ENCODE measurements at places on chromosomes 5 and 9.

DNA sequence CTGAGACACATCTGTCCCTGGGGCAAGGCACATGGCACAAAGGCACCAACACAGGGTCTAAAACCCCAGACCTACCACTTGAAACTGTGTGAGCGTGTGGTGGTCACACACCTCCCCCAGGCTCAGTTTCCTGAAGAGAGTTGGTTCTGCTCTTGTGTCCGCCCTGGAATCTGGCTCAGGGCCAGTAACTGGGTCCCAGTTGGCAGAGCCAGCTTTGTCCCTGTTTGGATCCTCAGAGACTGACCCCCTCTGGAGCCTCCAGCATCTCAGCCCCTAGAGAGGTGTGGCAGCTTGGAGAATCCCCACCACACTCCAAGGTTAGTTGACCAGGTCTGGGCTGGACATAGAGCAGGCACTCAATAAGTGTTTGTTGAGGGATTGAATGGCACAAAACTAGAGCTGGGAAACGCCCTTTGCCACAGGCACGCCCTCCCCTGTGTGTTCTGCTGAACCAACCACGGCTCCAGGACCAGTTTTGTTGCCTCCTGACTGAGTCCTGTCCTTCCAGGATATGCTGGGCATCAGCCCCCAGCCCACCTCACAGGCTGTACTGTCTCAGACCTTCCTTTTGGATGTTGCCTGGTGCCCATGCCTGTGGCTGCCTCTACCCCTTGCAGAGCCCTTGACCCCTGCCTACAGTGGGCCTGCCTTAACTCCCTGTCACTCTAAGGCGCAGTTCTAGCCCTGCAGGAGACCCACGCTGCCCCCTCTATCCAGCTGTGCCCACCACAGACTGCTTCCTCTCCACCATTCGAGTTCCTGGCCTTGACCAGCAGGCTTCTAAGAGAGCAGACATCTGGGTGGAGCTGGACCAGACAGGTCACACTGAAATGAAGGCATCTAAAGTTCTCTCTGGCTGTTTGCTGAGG is 3.8 kb upstream of the PDLIM4 start:
- H3K27ac ChIP-seq = no peak overlapping the region
- H3K27me3 ChIP-seq = peaks cover 24% of the 10 kb centered on the region
- no peak for DNase-seq
- no peaks in the 10 kb centered on the region for H3K4me1 ChIP-seq

DNA sequence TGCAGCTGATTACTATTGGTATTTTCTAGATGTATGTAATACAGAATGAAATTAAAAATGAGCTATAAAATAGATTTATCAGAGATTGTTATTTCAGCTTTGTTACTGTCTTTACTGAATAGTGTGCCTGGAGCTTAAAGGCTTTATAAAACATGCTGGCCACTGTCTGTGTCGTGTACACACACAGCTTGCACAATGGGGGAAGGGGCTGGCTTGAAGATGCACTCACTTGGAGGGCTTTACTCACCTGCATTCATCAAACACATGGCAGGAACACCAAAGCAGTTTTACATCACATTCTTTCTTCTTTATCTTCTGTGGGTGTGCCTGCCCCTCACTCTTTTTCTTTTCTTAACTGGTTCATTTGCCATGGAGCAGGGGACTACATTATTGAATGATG is 60.9 kb downstream of the TLE4 start:
- H3K4me1 ChIP-seq = peaks cover 27% of the 10 kb centered on the region
- H3K4me3 ChIP-seq = no peak overlapping the region
- no peaks in the 10 kb centered on the region for H3K27me3 ChIP-seq
- no peak overlapping the region for H3K27ac ChIP-seq
- H3K36me3 ChIP-seq = peaks cover 23% of the 10 kb centered on the region

- H3K27ac ChIP-seq = no peak overlapping the region
- no peaks in the 10 kb centered on the region for H3K4me1 ChIP-seq
- no peaks in the 10 kb centered on the region for H3K36me3 ChIP-seq
- peaks cover 8% of the 10 kb centered on the region for H3K27me3 ChIP-seq
- DNase-seq = no peak
- no peak overlapping the region for H3K4me3 ChIP-seq
These were observed 50.1 kb downstream of the DRD1 start for GRCh38 chr5:175393897-175394296.

DNA sequence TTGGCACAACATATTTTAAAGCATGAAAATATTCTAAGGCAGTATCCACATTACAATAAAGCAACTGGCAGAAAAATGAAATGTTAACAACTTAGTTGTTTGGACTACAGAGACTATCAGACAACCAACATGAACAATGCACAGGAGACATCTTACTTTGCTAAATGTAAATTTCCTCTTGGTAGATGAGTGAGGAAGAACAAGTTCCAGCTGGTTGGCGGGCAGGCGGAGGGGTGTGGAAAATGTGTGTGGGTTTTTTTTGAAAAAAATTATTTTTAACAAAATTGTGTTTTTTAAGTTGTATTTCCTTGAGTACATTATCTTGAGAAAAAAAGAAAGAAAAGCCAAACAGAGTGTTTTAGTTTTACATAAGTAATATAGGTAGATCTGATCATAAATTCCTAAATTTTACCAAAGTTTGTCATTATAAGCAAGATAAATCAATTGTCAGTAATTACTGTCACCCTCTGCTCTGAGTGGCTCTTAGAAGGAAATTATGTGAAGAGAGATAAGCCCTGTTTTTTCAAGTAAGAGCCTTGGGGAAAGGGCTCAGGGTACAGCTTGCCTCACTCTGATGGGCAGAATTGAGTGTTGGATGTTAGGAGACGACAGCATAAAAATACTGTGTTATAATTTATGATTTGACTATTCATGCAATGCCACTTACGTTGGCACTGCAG is 42.5 kb downstream of the TMEM167A start:
- no peak overlapping the region for H3K27ac ChIP-seq
- H3K36me3 ChIP-seq = no peaks in the 10 kb centered on the region
- H3K27me3 ChIP-seq = peaks cover 3% of the 10 kb centered on the region
- DNase-seq = no peak

DNA sequence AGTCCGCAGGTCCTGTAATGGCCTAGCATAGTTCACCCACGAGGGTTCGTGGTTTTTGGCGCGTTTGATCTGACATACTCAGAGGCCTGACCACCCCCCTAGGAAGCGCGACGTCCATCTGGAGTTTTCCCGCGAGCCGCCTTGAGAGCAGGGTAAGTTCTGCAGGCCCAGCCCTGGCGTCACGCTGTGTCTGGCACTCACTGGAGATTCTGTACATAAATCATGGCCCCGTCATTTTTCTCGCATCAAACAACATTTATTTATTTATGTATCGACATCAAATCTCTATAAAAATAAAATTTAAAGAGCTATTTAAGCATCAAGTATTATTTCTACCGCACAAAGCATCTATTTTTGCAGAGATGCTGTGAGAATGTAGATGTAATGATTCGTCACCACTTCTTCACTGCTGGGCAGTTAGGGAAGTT is 437 bp upstream of the TRIM41 start:
- peaks cover 21% of the 10 kb centered on the region for H3K36me3 ChIP-seq
- peak overlapping the region; percentile 95 for H3K4me3 ChIP-seq
- H3K27me3 ChIP-seq = peaks cover 7% of the 10 kb centered on the region
- H3K27ac ChIP-seq = peak overlapping the region; percentile 98
- no peak for DNase-seq
- peaks cover 56% of the 10 kb centered on the region for H3K4me1 ChIP-seq

DNA sequence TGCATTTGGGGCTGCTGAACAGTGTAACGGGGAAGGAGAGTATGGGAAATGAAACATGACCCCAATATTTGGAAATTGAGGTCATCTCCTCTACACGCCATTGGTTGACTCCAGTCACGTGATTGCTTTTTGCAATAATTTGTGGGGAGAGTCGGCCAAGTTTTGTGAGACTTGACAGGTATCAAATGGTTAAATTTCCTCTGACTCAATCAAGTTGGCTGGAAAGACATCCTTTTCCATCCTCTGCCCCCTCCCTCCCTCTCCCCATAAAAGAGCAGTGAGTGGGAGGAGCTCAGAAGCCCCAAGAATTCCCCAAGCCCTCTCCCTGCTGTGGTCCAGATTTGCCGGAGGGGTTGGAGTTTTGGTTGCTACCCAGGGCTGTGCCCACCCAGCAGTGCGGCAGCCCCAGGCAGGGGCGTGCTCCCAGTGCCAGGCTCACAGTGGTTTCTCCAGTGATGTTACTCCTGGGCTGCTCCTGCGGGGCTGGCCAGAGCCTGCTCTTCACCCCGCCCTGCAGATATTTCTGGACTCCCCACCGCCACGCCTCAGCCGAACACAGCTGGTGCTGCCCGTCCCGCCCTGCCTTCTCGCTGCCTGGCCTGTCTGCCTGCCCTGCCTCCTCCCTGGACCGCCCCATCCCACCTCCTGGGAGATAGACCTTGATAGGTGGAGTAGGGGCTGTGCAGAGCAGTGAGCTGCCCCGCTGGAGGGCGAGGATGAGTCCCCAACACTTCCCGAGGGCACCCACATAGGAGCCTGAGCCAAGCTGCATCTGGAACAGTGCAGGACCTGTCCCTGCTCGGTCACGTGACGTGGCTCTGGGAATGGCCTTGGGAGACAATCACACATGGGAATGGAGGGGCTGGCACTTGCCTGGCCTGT is 3.4 kb downstream of the COL5A1 start:
- H3K36me3 ChIP-seq = no peaks in the 10 kb centered on the region
- peaks cover 16% of the 10 kb centered on the region for H3K27me3 ChIP-seq
- H3K4me3 ChIP-seq = no peak overlapping the region

- no peak overlapping the region for H3K27ac ChIP-seq
- DNase-seq = no peak
- H3K27me3 ChIP-seq = no peaks in the 10 kb centered on the region
- no peaks in the 10 kb centered on the region for H3K36me3 ChIP-seq
These were observed 912.3 kb upstream of the SEMA6A start for GRCh38 chr5:117486879-117487391.

DNA sequence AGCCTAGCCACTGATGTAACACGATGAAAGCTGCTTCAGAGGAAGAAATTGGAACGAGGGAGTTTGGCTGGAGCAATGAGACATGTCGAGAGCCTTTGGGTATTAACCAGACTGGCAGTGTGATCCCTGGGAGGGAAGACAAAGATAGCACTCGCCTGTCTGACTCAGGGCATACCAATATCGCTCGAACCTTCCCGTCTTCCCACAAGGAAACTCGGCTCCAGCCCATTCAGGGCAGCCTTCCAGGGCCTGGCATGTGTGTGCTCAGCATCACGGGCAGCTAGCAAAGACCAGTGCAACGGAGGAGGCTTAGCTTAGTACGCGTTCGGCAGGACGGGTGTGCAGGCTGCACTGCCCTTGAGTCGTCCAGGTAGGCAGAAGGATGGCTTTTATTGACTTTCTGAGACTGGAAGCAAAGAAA is 356.9 kb upstream of the WWC1 start:
- no peak overlapping the region for H3K4me3 ChIP-seq
- H3K27ac ChIP-seq = no peak overlapping the region
- no peaks in the 10 kb centered on the region for H3K36me3 ChIP-seq
- no peaks in the 10 kb centered on the region for H3K27me3 ChIP-seq

DNA sequence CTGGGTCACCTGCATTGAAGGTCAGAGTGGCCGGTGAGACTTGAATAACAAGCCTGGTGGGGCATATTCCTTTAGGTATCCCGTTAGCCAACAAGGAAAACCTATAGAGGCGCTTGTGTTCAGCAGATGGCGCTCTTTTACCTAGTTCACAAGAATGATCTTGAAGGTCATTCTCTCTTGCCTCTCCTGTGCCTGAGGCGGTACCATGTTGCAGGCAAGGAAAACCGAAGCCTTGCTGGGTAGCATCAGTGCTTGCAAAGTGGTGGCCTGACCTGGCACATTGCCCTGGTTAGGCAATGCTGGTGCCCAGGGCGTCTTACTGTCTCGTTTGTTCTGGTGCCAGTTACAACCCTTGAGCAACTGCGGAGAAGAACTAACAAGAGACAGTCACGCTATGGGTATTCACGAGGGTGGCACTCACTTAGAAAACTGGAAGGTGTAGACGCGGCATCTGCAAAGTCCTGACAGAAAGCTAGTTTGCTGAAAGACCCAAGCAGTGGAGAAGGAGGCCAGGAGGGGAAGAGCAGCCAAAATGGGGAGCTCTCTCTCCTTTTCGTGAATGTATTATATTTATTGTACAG is 56.7 kb downstream of the AOPEP start:
- H3K4me3 ChIP-seq = no peak overlapping the region
- peaks cover 2% of the 10 kb centered on the region for H3K36me3 ChIP-seq
- DNase-seq = no peak
- no peak overlapping the region for H3K27ac ChIP-seq
- peaks cover 7% of the 10 kb centered on the region for H3K4me1 ChIP-seq

GRCh38 chr5:74767579-74767913 is 497 bp downstream of the NSA2 start:
- peak overlapping the region; percentile 98 for H3K27ac ChIP-seq
- peaks cover 45% of the 10 kb centered on the region for H3K36me3 ChIP-seq
- H3K27me3 ChIP-seq = no peaks in the 10 kb centered on the region

DNA sequence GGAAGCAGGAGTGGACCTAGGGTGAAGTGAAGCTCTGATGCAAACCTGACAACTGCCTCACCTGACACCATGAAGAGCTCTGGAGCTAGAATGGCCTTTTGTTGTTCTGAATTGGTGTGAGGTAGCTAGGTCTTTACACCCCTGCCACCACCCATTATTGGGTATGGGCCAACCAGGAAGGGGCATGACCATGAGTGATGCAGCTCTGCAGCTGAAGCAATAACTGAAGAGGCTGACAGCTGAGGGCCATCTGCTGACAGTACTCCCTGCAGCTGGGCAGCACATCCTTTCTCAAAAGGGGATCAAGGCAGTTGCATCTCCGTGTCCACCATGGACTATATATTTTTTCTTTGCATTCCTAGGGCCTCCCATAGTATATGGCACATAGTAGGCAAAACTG is 87.0 kb upstream of the TLE1 start:
- H3K36me3 ChIP-seq = no peaks in the 10 kb centered on the region
- DNase-seq = no peak
- H3K27ac ChIP-seq = no peak overlapping the region

DNA sequence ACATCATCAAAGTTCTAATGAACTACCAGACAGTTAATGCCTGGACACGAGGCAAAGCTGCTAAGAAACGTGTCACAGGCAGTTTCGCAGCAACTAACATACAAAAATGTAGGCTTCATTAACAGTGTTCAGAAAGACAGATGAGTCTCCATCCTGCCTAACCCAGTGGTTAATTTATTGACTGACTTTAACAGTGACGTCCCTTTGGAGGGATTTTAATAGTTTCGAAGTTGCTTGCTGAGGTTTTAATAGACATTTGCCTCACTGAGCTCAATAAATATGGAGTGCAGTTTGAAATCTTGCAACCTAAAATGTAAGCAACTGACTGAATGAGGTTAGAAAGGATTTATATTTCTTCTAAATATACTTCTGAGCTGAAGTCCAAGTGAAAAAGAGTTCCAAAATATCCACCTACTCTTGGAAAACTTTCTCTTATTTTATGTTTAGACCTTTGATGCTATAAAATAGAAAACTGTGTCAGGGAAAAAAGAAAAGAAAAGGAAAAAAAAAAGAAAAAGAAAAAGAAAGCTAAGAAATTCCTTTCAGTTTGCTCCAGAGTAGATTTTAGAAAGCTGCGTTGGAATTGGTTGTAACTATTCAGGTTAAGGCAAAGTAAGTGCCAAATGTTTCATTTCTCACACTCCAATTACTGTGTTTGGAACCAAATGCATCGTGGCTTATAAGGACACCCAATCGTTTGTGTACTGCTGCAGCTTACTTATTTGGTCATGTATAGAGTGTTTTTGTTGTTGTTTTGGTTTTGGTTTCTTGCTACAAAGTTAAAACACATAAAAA is 2016.6 kb downstream of the MAT2B start:
- H3K4me1 ChIP-seq = no peaks in the 10 kb centered on the region
- H3K27me3 ChIP-seq = no peaks in the 10 kb centered on the region
- H3K4me3 ChIP-seq = no peak overlapping the region
- no peak for DNase-seq
- no peak overlapping the region for H3K27ac ChIP-seq

GRCh38 chr9:4320021-4320420 is 20.2 kb upstream of the GLIS3 start:
- H3K4me1 ChIP-seq = no peaks in the 10 kb centered on the region
- no peak overlapping the region for H3K27ac ChIP-seq
- H3K36me3 ChIP-seq = no peaks in the 10 kb centered on the region
- H3K4me3 ChIP-seq = no peak overlapping the region

Data from activated B cell treated with CpG ODN at 0.5 μM for 24 hours (primary cell).